ENCODE measurements at places on chromosomes 1 and 21. TPM values are rescaled to one million over a fixed set of nuclear protein-coding genes. Genes with fewer than 3 reads are reported as not detected.

- DNase-seq, result no peak
Measured at GRCh38 chr21:44329086-44329889, 9.9 kb downstream of the CFAP410 start.

- no peak for DNase-seq
Measured at GRCh38 chr21:46564391-46564790, 40.5 kb downstream of the S100B start.

DNA sequence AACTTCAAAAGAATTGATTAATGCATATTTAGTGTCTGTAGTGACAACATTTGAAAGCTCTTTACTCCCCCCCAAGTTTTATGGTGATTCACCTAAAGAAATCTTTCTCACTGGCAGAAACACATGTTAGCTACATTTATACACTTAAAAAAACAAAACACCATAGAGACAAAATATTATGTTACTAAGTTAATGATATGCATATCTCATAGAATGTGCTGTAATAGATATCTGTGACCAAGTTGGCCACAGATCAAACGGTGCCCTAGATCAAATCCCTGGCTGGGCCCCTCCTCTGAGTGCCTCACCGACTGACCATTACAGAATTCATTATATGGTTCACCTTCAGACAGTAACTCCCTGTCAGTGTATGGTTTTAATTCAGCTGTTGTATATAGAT is 322.1 kb upstream of the LYPLAL1 start:
- no peak for DNase-seq

- no peak for DNase-seq
Measured at GRCh38 chr1:67571901-67572593, 113.0 kb upstream of the GADD45A start.

DNA sequence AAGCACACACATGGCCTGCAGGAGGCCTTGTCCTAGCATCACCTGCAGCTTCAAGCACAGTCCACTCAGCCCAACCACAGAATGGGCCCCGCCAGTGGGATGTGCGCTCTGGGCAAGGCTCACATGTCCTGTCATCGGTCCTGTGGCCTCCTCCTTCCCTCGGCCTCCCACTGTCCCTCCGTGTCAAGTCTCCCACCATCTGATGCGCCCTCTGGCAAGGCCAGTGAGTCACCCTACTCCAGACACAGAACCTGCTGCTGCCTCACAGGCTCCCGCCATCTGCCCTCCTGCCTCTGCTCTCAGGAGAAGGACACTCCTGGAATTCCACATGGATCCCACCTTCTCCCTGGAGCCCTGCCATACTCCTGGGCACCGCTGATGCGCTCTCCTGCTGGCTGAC is 14.2 kb downstream of the KCNAB2 start:
- no peak for DNase-seq

DNA sequence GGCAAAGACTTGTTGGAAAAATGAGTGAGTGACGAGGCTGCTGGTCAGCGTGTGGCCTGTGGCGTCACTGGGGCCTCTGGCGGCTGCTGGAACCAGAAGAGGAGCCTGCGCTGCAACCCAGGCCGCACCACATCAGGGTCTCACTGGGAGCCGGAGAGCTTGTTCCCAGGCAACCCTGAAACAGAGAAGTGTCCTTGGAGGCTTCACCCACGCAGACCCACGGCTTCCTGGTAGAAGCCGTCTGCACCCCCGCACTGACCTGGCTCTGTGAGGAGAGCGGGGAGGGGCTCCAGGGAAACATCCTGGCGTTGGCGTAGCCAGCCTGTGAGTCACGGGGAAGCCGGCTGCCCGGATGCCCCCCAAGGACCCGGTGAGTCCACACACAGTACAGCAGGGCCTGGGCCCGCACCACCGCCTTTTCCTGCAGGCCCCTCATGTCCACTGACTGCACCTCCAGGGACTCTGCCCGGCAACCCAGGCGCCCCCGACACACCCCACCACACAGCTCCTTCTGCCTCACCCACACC is 57.4 kb downstream of the COL6A1 start:
- DNase-seq, result no peak

GRCh38 chr1:185798505-185798904 is 64.3 kb downstream of the HMCN1 start:
- no peak for DNase-seq

- DNase-seq, result no peak
Measured at GRCh38 chr1:152745289-152745704, 12.5 kb upstream of the KPRP start.

DNA sequence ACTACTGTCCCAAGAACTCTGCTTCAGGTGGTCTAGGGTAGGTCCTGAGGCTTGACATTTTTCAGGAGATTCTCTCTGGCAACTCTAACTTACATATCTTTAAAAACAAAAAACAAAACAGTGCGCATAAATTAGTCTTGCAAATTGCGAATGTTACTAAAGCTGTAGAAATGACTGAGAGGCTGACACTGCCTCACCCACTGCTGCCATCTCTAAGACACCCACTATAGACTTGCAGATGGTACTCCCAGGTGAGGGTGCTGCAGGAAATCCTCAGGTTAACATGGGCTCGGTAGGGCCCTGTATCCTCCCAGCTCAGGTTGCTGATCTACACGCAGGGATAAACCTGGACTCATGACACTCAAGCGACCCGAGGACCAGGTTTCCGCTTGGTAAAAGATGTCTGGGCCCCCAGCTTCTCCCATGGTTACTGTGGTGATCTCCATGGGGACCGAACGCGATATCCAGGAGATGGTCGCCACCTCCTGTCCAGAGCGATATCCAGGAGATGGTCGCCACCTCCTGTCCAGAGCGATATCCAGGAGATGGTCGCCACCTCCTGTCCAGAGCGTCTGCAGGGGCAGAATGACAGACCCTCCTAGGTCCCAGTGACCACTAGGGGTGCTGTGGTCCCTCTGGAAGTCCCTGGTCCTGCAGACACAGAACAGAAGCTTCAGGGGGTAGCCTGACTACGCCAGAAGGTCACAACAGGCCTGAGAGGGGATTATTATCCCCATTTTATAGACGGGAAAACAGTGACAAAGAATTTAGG is 16.2 kb upstream of the LY9 start:
- DNase-seq, result peak; percentile 27

Gene CFAP45
- polyA plus RNA-seq, result not detected

Gene AMY2B
- 9.7 TPM for polyA plus RNA-seq

Gene GBP1
- polyA plus RNA-seq, result 12.0 TPM
